A549 treated with ZK216348 at 1 μM for 4 hours (cell line): ENCODE measurements at places on chromosomes 3 and 15. TPM values are rescaled to one million over a fixed set of nuclear protein-coding genes. Genes with fewer than 3 reads are reported as not detected.

PRICKLE2 gene
- 1.9 to 3.3 TPM (median 2.6 TPM) in 5 replicates for total RNA-seq

CCNB2 gene
- total RNA-seq = 90.0 to 125 TPM (median 98.5 TPM) in 5 replicates

IL5RA gene
- total RNA-seq = not detected in 5 replicates

RETNLB gene
- not detected in 5 replicates for total RNA-seq

APBA2 gene
- 13.9 to 20.6 TPM (median 19.2 TPM) in 5 replicates for total RNA-seq

A4GNT gene
- not detected in 5 replicates for total RNA-seq

RTP4 gene
- total RNA-seq = not detected in 5 replicates

DNAH12 gene
- total RNA-seq = 0.08 to 0.21 TPM (median 0.15 TPM) in 3 of 5 replicates, not detected in the others

CLRN1 gene
- total RNA-seq = not detected in 5 replicates

HDAC11 gene
- total RNA-seq = 5.9 to 9.5 TPM (median 8.5 TPM) in 5 replicates

PLA2G4D gene
- total RNA-seq = not detected in 5 replicates

IL17RD gene
- 0.56 to 1.8 TPM (median 1.00 TPM) in 5 replicates for total RNA-seq

C2CD4A gene
- 0.09 to 0.18 TPM (median 0.15 TPM) in 4 of 5 replicates, not detected in the other for total RNA-seq

DGKG gene
- total RNA-seq = 7.6 to 16.1 TPM (median 9.5 TPM) in 5 replicates

CEP19 gene
- total RNA-seq = 2.6 to 2.9 TPM (median 2.8 TPM) in 5 replicates

NR2E3 gene
- total RNA-seq = 0.20 to 0.23 TPM in 2 of 5 replicates, not detected in the others

CCR5 gene
- total RNA-seq = not detected in 5 replicates

C3orf20 gene
- total RNA-seq = not detected in 5 replicates
